Pulmonary artery endothelial cell (primary cell): ENCODE measurements at places on chromosomes 6 and 20.

DNA sequence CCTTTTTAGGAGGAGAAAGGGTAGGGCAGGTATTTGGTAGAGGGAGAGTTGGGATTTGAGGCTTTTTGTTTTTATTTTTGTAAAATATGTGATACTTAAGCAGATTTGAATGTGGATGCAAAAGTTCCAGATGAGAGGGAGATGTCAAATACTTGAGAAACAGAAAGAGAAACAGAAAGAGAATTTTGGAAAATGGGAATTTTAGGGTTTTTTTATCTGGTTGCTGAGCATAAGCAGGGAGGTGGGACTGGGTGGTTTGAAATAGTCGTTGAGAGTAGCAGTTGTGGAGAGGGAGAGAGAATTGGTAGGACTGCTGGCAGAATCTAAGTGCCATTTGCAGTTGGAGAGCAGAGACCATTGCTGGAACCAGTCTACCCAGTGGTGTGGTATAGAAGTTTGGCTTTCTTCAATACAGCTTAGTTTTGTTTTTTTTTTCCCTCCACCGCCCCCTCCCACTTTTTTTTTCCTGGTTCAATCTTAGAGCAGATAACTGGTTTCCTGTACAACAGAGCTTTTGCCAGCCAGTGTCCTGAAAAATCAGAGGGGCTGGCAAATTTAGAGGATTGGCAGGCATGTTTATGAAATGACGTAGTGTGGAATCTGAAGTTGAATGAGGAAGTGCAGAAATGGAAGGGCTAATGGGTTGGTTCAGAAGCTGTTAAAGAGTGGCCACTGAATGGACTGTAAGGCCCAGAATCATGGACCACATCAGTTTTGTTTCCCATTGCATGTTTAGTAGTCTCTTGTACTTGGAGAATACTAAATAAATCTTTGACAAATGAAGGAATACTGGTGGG, 68.7 kb downstream of the ATRN start:
- DNase-seq = no peak

- DNase-seq = no peak
Observed at GRCh38 chr20:32804022-32804715, 15.6 kb upstream of the MAPRE1 start.

DNA sequence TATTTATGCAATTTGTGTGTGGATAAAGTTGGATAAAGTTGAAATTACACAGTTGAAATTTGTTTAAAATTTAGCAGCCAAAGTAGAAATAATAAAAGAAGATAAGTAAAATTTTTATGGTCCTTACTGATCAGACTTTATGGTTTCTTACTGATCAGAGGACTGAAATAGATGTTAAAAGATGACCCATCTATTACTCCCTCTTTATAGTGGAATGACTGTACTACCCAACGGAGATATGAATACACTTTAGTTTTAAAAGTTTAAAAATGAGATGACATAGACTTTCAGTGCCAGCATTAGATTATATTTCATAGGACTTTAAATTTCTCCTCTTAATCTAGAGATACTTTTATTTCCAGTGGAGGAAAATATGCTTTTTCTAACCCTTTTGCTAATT, 98.9 kb upstream of the ADGRF4 start:
- DNase-seq = no peak

DNA sequence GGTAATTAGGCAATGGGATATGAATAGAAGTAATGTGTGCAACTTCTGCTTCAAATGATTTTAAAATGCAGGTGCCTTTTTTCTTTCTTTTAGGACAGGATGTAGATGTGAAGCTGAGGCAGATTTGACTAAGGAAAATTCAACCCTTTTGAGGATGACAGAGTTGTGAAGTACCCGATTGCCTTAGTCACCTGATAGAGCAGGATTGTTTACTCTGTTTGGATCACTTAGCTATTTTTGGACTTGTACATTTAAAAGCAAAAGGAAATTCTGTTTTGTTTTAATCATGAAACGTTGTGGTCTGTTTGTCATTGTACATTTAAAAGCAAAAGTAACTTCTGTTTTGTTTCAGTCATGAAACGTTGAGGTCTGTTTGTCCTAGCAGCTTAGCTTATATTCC, 143.4 kb downstream of the FAM83B start:
- DNase-seq = no peak

- no peak for DNase-seq
Observed at GRCh38 chr6:6390849-6391602, 70.6 kb upstream of the F13A1 start.

DNA sequence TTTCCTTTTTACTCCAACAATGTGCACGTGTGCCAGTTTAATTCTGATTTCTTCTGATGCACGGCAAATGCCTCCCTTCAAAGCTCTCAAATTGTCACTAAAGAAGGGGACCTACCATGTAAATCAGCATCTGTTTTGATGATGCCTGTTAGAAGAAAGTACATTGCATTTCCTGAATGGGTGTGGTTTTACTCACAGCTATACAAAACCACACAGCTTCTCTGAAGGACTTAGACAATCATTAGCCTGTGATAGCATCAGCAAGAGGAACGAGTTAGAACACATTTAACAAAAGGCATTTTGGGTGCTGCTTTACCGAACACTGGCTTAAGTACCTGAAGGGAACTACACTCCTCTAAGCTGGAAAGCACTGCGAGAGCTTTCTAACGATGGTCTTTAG, 109.4 kb downstream of the ATXN1 start:
- DNase-seq = no peak

DNA sequence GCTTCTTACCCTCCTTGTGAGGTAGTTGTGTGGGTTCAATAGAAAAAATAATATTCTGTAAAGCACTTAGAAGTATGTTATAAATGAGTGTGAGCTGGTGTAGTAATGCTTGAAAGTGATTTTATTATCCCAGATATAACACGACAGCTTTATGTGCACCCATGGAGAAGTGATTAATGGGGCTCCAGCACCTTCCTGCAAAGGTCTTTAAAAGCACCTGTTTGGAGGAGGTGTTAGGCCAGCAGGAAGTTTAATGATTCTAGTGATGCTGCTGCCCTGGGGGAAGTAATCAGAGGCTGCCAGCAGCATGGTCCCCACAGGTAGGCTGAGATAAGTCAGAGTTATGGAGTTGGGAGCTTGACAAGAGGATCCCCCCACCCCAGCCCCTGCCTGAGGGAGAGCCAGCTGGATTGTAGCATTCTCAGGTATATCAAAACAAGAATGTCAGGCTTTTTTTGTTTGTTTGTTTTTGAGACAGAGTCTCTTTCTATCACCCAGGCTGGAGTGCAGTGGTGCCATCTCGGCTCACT, 166.3 kb downstream of the PHACTR1 start:
- DNase-seq = no peak

DNA sequence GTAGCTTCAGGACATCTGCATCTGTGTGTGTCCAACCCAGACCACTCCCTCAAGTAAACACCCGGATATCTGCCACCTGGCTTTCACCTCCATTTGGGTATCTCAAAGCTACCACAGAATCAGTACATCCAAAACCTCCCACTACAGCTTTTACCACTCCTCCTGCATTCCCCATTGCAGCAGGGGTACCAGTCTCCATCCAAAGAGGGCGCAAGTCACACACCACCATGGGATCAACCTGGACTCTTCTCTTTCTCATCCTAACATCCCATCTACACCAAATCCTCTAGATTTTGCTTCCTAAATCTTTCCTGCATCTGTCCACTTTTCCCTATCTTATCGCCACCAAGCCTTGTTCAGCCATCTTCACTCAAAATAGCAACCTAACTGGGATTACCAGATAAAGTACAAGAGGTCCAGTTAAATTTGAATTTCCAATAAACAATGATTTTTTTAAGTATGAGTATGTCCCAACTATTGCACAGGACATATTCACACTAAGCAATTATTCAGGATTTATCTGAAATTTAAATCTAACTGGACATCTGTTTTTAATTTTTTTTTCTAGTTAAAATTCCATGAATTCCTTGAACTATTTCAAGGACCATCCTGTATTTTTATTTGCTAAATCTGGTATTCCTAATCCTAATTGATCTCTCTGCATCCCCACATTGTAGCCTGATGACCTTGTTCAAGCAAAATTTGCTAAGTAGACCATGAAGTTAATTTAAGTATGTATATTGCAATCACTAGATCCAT, 164.3 kb upstream of the MLN start:
- no peak for DNase-seq

DNA sequence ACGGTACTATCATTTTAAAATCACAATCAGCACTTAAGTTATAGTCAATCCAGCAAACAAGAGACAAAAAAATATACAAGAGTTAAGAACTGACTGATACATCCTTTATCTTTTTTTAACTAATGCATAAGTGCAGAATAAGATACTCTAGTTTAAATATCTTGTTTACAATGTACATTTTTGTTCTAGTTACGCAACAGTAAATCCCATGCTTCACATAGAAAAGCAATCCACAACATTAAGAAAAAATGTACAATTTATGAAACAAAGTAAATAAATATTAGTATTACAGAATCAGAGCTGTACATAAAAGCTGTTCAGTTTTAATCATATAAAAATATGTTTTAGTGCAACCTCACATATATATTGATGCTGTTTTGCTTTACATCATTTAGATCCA, 192.6 kb downstream of the HIVEP2 start:
- DNase-seq = no peak

- DNase-seq = no peak
Observed at GRCh38 chr6:88443554-88443953, 277.4 kb upstream of the CNR1 start.

GRCh38 chr6:97068211-97068610, 143.7 kb downstream of the KLHL32 start:
- no peak for DNase-seq

- DNase-seq = no peak
Observed at GRCh38 chr6:79646006-79646405, 14.9 kb downstream of the SH3BGRL2 start.

- DNase-seq = no peak
Observed at GRCh38 chr6:114260810-114261209, 82.0 kb downstream of the HS3ST5 start.

GRCh38 chr20:62439218-62439617, 11.9 kb upstream of the RBBP8NL start:
- no peak for DNase-seq

- DNase-seq = no peak
Observed at GRCh38 chr6:107679457-107679856, 144.7 kb downstream of the SCML4 start.

DNA sequence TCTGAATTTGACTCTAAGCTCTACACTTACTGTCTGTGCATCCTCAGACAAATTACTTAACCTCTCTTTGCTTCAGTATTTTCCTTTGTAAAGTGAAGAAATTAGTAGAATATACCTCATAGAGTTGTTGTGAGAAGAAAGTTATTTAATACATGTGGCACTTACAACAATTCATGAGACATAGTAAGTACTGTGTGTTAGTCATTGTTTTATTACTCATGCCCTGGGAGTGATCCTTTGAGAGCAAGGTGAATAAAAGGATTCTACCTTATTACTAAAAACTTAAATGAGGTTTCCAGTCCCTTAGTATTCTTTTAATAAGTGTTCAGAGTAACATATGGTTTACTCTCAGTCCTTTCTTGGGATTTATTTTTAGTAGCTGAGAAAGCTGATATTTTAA, 233.6 kb upstream of the MAP3K7 start:
- DNase-seq = no peak

- no peak for DNase-seq
Observed at GRCh38 chr6:54094786-54095185, 16.5 kb upstream of the MLIP start.

DNA sequence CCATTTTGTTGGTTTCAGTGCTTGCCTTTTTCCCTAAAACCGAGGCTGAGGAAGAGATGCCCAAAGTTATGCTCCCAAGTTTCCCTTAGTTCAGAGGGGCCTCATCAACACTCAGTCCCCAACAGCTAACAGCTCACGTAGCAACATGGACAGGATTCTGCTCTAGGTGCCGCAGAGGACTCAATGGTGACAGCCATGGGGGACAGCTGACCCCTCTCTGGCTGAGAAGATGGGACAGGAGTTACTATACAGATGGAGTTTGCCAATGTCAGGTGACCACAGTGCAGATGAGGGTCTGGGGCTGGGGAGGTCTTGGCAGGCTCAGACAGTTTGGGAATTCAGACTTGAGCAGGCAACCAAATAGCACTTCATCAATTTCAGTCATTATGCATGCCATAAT, 67.3 kb downstream of the NPEPL1 start:
- no peak for DNase-seq

- no peak for DNase-seq
Observed at GRCh38 chr6:30194797-30195690, 18.2 kb downstream of the TRIM26 start.

- no peak for DNase-seq
Observed at GRCh38 chr6:106063448-106063850, 22.7 kb upstream of the PRDM1 start.

GRCh38 chr6:143637691-143638090, 40.1 kb upstream of the PHACTR2 start:
- DNase-seq = no peak

DNA sequence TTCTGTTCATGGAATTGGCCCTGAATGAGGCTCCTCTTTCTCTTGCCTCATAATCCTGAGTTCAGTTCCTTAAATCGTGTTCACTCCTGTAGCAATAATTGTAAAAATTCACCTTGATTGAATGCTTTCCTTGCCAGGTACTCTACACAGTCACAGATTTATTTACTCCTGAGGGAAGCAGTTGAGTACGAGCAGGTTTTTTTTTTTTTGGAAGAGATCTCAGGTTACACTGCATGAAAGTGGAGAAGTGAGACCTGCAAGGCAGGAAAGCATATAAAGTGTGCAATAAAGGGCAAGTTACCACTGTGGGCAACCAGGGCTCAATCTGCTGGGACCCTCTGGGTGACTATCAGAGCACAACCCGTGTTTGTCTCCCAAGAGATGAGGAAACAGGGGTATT, 93.0 kb upstream of the DOK5 start:
- DNase-seq = no peak

DNA sequence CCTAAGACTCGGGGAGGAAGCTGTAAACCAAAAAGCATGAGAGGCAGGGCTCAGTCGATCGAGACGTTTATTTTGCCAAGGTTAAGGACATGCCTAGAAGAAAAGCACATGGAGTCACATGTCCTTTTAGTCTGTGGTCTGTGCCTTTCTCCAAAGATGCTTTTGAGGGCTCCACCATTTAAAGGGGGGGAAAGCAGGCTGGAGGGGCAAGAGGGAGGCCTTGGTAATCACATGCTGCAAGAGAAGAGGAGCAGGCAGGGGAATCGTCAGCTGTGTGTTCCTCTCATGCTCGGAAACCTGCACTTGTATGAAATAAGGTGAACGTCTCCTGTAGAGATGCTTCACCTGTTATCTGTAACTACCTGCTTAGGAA, 9.1 kb upstream of the YTHDF1 start:
- DNase-seq = no peak

GRCh38 chr6:6006428-6007365, at the start of gene NRN1:
NRN1 (minus strand) TSS chr6:6006925; CDS start chr6:6006749, 176 bp downstream.
- no peak for DNase-seq

DNA sequence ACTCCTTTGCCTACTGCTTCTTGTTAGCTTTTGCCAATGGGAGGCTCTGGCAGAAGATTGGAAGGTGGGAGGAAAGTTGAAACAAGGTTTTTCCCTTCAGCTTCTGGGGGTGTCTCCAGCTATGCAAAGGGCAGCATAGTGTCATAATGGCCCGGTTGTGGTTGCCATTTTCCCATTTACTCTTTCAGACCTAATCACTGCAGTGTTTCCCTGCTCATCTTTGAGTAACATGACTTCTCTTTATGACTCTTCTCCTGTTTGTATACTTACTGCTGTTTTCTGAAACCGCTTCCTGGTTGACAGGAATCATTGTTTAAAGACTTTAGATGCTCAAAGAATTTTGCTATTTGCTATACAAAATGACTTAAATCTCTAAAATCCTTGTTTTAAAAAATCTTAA, 19.9 kb downstream of the NRN1 start:
- DNase-seq = no peak

- no peak for DNase-seq
Observed at GRCh38 chr6:56911847-56912246, 43.1 kb upstream of the BEND6 start.

- no peak for DNase-seq
Observed at GRCh38 chr6:134454794-134455193, 136.9 kb upstream of the SGK1 start.

- no peak for DNase-seq
Observed at GRCh38 chr6:163260911-163261310, 153.6 kb upstream of the QKI start.
